ENCODE measurements at places on chromosomes 5 and 9. TPM values are rescaled to one million over a fixed set of nuclear protein-coding genes. Genes with fewer than 3 reads are reported as not detected.

The GABBR2 gene
- polyA plus RNA-seq: 0.69 TPM

The GPR21 gene
- 0.24 TPM for polyA plus RNA-seq

The DRD1 gene
- polyA plus RNA-seq: 0.04 TPM

The ZNF300 gene
- polyA plus RNA-seq: 13.7 TPM

The MCTP1 gene
- 4.8 TPM for polyA plus RNA-seq

The JMY gene
- 9.2 TPM for polyA plus RNA-seq

The TRPM6 gene
- polyA plus RNA-seq: 7.8 TPM

The PDE6A gene
- 1.0 TPM for polyA plus RNA-seq

The CBY3 gene
- 1.2 TPM for polyA plus RNA-seq

The EGFL7 gene
- 47.5 TPM for polyA plus RNA-seq

The PCDHB16 gene
- polyA plus RNA-seq: 1.1 TPM

The CARD6 gene
- 3.4 TPM for polyA plus RNA-seq

The PRR16 gene
- polyA plus RNA-seq: 2.7 TPM

The PCDHGC4 gene
- 1.7 TPM for polyA plus RNA-seq

The OR1Q1 gene
- not detected for polyA plus RNA-seq

The SEMA6A gene
- 55.9 TPM for polyA plus RNA-seq

The IL4 gene
- not detected for polyA plus RNA-seq

The PLAC8L1 gene
- 0.54 TPM for polyA plus RNA-seq

The IFNA2 gene
- polyA plus RNA-seq: not detected

The GLRA1 gene
- polyA plus RNA-seq: 0.03 TPM

The PCDHB5 gene
- polyA plus RNA-seq: 2.1 TPM

The GABRA6 gene
- not detected for polyA plus RNA-seq

The ADAMTS6 gene
- polyA plus RNA-seq: 2.3 TPM

The FCN2 gene
- 0.04 TPM for polyA plus RNA-seq

Data from large intestine (tissue), 12 donors.